MCF 10A (cell line): ENCODE measurements at places on chromosomes 13 and 19. TPM values are rescaled to one million over a fixed set of nuclear protein-coding genes. Genes with fewer than 3 reads are reported as not detected.

DNA sequence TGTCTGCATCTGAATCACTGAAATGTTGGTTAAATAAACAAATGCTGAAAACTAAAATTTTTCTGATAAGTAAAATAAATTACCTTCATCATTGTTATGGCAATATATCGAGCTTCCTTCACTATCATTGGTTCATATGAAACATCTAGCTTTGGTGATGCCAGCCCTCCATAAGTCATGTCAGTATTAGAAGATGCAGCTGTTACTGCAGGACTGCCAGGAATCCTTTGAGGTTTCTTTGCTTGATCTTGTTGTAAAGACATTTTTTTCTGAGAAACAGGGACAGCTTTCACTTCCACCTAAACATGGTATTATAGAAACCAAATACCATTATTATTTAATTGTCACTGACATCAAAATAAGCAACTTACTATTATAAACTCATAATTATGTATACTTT lies 123.7 kb upstream of the FBXL3 start:
- DNase-seq, result no peak

- peak; percentile 86 for DNase-seq
Measured at GRCh38 chr19:29687897-29688728, 22.9 kb downstream of the PLEKHF1 start.

DNA sequence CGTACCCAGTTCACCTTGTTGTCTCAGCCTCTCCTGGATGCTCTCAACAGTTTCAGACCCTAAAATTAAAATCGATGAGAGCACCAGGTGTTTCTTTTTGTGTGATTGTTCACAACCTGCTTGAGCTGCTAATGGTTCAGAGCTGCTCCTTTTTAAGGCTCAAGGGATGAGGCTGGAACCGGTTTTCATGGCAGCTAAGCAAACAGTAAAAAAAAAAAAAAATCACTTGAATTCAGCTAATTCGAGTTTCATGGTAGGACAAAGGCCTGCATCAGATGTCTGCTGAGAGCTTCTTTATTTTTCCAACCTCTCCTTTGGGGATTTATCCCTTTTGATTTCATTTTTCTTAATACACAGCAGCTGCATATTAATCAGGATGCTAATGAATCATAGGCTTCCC lies 6.5 kb downstream of the SYCE2 start:
- no peak for DNase-seq

- peak; percentile 71 for DNase-seq
Measured at GRCh38 chr19:4831304-4831978, at the start of gene TICAM1. TSS of gene TICAM1 (minus strand) at chr19:4831712. CDS start at chr19:4818377, 13,335 bp downstream.

- no peak for DNase-seq
Measured at GRCh38 chr13:29857085-29857484, 6.7 kb upstream of the UBL3 start.

- no peak for DNase-seq
Measured at GRCh38 chr19:31505596-31505910, 156.3 kb upstream of the TSHZ3 start.

GRCh38 chr13:31437975-31438374 lies 238.2 kb downstream of the B3GLCT start:
- no peak for DNase-seq

DNA sequence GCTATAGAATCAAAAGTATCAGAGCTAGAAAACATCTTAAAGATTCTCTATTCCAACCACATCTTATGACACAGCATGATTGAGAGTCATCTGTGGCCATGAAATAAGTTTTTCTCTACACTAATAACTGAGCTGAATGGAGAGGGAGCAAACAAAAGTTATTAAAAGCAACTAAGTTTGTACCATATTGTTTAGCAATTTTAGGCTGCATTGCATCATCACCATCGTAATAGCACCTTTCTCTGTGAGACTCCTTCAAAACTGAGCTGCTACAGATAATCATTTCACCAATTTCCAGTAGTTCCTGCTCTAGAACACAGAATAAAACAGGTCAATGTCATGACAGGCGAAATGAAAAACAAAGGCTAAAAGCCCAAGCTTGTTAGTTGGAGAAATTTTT lies 1183.9 kb downstream of the DIAPH3 start:
- no peak for DNase-seq

GRCh38 chr13:90883592-90883991 lies 463.9 kb upstream of the MIR17HG start:
- DNase-seq, result no peak

GRCh38 chr19:17938092-17938845 lies 5.5 kb downstream of the CCDC124 start:
- peak; percentile 90 for DNase-seq

DNA sequence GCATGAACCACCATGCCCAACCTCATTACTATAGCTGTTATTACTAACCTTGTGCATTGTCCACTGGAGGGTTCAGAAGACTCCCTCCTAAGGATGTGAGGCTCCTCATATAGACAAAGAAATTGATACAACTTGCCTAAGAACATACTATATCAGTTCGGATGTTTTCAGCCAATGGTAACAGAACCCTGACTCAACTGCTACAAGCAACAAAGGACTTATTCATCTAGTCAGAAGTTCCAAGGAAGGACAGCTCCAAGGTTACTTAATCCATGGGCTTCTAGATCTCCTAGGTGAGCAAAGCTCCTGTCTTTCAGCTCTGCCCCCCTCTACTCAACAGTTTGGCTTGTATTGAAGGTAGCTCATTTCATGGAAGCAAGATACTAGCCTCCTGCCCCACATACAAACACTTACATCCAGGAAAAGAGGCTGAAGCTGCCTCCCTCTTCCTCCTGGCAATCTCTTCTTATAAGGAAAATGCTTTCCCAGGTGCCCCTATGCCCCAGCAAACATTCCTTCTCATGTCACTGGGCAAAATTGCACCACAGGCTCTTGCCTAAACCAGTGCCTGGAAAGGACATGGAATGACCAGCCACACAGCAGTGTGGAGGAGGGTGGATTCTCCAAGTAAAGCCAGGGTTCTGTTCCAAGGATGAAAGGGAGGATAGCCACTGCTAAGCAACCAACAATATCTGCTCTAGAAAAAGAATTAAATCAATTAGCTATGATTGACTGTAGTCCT lies 497.8 kb downstream of the FOXO1 start:
- peak; percentile 51 for DNase-seq

DNA sequence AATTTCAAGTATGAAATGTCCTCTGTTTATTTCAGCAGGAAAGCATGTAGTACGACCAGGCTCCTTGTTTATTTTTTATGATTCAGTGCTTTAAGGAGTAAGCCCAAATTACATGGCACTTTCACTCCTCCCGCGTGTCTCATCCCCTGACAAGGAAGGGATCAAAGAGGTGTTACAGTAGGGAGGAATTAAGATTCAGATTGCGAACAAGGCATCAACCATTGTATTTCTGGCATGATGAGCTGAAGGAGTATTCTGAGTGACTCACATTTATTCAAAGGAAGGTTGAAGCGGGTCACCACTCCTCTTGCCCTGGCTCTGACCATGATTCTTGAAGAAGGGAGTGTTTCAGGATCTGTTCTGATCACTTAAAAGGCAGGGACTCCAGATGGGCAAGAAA lies 46.1 kb upstream of the CNMD start:
- DNase-seq, result no peak

- DNase-seq, result no peak
Measured at GRCh38 chr13:59527500-59527899, 636.2 kb downstream of the DIAPH3 start.

GRCh38 chr19:4738734-4739133 lies 15.1 kb upstream of the DPP9 start:
- peak; percentile 27 for DNase-seq

DNA sequence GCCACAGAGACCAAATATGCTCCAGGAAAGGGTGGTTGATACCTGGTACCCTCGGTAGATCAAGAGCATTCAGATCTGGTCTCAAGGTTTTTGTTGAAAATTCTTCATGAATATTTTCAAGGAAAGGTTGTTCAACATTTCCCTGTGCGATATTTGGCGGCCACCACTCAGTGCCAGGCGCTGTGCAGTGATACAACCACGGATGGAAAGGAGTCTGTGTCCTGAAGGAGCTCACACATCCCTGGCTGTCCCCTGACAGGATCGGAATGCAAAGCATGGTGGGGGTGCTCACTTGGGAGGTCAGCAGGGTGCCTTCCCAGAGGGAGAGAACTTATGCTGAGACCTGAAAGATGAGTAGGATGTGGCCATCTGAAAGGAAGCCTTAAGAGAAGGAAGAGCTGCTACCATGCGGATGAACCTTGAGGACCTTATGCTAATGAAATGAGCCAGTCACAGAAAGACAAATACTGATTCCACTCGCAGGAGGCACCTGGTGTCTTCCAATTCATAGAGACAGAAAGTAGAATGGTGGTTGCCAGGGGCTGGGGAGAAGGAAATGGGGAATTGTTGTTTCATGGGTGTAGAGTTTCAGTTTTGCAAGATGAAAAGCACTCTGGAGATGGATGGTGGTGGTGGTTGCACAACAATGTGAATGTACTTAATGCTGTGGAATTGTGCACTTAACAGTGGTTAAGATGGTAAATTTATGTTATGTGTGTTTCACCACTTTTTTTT lies 41.6 kb downstream of the HSPH1 start:
- DNase-seq, result peak; percentile 20

GRCh38 chr13:62931853-62932252 lies 1516.2 kb upstream of the PCDH20 start:
- DNase-seq, result no peak

- DNase-seq, result no peak
Measured at GRCh38 chr13:83819611-83820010, 62.7 kb downstream of the SLITRK1 start.

GRCh38 chr19:35905178-35905727 lies 2.8 kb downstream of the TYROBP start:
- no peak for DNase-seq

DNA sequence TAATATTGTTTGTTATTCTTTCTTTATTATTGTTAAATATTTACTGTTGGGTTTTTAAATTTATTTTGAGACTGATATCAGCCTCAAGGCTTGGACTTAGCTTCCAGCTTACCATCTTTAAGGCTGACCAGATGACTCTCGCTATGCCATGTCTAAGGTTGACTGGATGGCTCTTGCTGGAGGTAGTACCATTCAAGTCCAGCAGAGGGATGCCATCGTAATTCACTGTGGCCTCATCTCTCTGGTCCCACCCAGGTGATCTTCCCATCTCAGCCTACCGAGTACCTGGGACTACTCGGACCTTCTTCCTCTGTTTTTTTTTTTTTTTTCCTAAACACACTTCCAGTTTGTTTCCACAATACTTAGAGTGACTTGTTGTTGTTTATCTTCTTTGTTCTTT lies 41.7 kb upstream of the ZNF91 start:
- no peak for DNase-seq

The ZNF530 gene
- total RNA-seq, result 2.4 and 2.8 TPM in 2 replicates

The LILRA2 gene
- not detected in 2 replicates for total RNA-seq

The ARL11 gene
- total RNA-seq, result not detected in 2 replicates

The NLRP9 gene
- not detected in 2 replicates for total RNA-seq

The SLC44A2 gene
- total RNA-seq, result 6.2 and 10.6 TPM in 2 replicates

The OR7D2 gene
- not detected in 2 replicates for total RNA-seq

The CABP5 gene
- total RNA-seq, result not detected in 2 replicates
